MG63 (cell line): ENCODE measurements at places on chromosomes 7 and 10. TPM values are rescaled to one million over a fixed set of nuclear protein-coding genes. Genes with fewer than 3 reads are reported as not detected.
A peak's percentile ranks its signal among the peaks of the same experiment; 100 is the strongest.

GRCh38 chr7:105916603-105917002 lies 40.2 kb upstream of the ATXN7L1 start:
- peak; percentile 50 for DNase-seq

DNA sequence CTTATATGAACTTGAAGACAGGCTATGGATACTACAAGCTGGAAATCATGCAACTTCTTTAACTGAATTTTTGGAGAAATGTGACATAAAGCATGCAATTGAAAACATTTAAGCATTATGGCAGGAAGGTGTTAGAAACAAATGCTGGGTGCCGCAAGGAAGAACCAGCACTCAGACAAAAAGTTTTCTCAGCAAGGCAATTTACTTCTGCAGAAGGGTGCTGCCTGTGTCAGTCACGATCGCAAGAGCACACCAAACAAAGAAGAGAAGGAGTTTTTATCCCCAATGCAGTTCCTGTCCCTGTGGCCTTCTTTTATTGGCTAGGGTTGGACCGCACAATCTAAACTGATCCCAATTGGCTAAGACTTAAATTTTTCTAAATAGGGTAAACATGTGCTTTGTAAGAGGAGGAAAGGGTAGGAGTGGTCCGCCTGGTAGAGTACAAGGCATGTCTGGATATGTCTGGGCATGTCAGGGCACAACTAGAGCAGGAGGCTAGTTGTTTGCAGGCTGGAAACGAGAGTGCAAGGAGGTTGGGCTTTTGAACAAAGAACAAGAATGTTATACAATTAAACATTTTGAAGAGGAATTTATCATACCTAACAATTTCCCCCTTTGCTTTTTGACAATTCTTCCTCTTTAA lies 109.6 kb upstream of the FAM3C start:
- no peak for DNase-seq

GRCh38 chr10:89428877-89429276 lies 14.5 kb downstream of the IFIT5 start:
- no peak for DNase-seq

GRCh38 chr10:125984346-125984745 lies 88.0 kb downstream of the FANK1 start:
- DNase-seq = no peak

GRCh38 chr10:125451319-125451718 lies 231.6 kb downstream of the TEX36 start:
- no peak for DNase-seq

- no peak for DNase-seq
Measured at GRCh38 chr10:96417441-96417840, 58.6 kb upstream of the OPALIN start.

DNA sequence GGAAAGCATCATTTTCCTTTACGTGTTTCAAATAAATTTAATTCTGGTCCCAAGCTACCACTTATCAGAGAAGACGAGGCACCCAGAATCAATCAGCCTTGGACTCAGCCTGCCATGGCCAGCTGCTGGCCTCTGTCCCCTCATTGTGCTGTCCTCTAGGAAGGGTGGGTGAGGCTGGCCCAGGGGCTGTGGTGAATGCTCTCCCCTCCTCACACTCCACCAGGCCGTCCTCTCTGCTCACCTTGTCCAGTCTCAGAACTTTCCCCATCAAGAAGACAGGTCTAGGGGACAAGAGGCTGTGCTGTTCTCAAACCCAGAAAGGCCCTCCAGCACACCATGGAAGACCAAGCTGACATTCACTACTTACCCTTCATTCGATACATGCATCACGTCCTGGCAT lies 36.4 kb downstream of the CXCL12 start:
- DNase-seq = no peak

GRCh38 chr10:98694014-98694413 lies 247.3 kb upstream of the HPS1 start:
- DNase-seq = no peak

DNA sequence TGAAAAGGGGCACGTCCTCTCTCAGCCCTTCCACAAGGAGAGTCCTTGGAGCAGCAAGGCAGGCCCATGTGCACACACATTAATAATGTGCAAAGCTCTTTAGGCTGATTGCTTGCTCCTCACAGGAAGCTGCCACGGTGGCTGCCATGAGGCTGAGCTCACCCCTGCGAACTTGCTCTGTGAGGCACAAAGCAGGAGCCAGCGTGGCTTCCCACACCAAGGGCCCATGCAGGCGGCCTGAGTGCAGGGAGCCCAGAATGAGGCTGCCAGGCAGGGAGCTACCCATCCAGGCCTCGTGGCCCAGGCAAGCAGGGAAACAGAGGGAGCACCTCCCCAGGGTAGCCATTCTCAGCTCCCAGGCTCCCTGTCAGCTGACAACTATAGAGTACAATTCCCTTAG lies 242.9 kb downstream of the GRID1 start:
- DNase-seq = no peak

- DNase-seq = peak; percentile 4
Measured at GRCh38 chr7:134565643-134566136, 16.8 kb downstream of the AKR1B15 start.

Gene CLRN3
- not detected in 2 replicates for total RNA-seq

Gene SHTN1
- total RNA-seq = 0.82 and 0.99 TPM in 2 replicates
